ENCODE measurements at places on chromosomes 4 and X.

DNA sequence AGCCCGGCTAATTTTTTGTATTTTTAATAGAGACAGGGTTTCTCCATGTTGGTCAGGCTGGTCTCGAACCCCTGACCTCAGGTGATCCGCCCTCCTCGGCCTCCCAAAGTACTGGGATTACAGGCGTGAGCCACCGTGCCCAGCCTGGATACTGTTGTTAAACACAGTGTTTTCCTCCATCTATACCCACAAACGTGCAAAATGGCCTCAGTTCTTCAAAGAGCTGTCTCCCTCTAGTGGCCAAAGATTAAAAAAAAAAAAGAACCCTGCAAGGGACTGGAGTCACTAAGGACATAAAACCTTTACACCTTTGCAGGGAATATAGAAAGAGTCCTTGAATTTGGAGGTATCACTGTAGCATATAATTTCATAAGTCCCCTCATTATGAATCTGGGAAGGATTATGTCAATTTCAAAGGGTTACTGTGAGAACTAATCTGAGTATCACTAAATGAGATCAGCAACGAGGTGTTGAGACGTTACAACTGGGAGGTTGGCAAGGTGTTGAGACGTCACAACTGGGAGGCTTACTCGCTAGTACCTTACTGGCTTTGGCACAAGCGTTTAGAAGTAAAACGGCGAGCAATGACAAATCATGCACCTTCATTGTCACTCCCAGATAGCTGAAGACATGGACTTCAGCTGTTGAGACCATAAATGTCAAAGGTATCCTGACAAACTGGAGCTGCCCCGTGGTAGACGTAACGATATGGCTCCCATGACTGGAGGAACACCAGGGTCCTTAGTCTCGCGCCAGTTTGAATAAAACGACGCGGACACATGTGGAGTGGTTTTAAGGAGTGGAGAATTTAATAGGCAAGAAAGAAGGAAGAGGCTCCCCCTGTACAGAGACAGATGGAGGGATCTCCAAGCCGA is 33.4 kb upstream of the ENPP6 start:
- peak; percentile 61 for DNase-seq

DNA sequence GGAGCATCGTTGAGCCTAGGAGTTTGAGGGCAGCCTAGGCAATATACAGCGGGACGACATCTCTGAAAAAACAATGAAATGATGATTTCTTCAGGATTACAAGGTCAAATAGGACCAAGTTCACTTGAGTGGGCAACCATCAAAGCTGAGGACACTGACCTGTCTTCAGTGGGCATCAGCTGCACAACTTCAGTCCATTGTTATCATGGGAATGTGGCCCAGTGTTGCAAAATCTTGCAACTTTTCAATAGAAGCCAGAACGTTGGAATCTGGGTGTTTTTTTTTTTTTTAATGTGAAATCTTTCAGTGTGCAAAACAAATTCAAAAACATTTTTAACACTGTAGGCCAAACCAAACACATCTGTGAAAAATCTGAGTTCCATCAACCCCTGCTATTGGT is 155.4 kb upstream of the PLAC1 start:
- no peak for DNase-seq

DNA sequence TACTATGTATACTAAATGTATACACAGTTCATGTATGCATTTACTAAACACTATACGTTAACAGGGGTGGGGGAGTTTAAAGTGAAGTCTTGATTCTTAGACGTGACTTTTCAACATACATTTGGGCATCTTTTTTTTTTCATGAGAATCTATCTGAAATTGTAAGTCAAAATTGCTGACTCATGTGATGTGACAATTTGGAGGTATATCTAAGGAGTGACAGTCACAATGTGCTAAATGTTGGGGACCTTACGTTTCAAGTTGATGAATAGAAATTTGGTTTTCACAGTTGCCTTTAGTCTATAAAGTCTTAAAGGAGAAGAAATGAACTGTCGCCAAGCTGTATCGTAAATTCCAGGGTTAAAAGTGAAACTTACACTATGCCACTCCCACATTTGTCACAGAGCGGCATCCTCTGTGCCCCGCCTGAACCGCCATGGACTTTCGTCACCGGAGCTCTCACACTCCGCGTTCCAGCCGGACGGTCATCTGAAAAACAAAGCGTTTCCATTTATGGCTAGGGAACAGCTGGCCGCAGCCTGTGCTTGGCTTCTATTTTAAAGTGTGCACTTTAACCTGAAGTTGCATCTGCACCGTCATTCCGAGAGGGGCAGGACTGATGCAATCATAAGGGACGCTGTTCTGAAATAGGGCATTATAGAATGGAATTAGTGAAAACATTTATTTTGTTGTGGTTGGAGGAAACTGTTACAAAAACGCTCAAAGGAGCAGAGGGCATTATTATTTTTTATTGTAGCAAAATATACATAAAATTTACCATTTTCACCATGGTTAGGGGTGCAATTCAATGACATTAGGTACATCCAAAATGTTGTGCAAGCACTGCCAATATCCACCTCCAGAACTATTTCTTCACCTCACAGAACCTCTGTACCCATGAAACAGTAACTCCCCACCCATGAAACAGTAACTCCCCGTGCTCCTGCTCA is 30.9 kb downstream of the PDLIM3 start:
- peak; percentile 91 for DNase-seq

DNA sequence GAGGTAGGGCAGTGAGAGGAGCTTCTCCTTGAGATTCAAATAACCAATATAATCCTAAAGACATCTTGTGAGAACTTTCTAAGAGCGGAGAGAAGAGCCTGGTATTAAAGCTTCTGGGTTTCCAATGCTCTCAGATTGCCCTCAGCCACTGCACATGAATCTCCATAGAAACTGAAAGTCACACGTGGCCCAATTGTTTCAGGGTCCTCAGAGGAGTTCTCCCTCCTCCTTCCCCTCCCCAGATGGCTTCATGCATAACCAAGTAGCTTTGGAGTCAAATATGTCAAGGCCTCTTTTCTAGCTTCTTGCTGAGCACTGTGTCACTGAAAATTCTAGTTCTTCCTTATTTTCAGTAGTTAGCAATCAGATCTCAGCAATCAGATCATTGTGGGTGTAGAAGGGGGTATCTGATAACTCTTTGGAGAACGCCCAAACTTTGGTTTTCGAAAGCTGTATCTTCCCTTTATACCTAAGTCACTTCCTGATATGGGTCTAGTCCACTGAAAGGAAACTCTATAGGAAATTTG is 2.2 kb downstream of the BTK start:
- DNase-seq = no peak

- DNase-seq = no peak
Measured at GRCh38 chr4:169094656-169095231, 84.7 kb upstream of the CBR4 start.

DNA sequence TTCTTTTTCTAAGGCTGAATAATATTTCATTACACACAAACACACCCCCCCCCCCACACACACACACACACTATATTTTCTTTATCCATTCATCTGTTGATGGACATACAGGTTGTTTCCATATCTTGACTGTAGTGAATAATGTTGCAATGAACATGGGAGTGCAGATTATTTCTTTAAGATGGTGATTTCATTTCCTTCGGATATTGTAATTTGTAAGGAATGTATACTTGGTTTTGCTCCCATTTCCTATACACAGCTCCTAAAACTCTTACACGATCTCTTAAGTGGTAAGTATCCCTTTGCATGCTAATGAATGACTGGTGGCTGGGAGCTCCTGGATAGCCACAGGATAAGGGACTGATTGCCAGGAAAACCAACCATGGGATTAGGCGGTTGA is 14.7 kb upstream of the RBMXL3 start:
- no peak for DNase-seq

DNA sequence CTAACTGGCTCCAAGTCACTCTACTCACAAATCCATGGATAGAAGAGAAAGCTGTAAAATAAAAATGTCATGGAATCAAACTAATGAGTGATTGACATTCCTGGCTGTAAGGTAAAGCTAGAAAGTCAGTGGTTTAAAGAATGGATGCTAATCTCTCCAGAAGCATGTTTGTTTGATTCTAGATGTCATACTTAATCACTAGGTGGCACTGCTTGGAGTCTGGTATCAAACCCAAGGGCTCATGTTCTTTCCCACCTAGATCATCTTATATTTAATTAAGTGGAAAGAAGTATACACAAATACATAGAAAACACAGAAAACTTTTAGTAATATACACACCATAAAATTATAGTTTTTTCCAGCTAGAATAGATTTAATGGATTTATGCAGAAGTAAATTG is 2666.6 kb downstream of the PCDH7 start:
- DNase-seq = no peak

DNA sequence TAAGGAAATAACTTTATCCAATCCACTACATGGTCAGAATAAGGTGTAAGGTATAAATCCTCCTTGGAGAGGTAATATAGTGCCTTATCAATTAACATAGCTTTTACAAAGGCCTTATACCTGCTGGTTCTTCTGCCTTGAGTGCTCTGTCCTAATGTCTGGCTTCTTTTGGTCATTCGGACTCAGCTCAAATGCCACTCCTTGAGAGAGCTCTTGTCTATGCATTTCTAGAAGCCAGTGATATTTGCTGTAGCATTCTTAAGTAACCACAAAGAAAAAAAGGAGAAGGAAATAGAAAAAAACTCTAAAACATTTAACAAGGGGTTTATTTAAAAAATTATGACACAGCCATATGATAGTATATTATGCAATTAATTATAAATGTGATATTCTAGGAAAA is 444.8 kb upstream of the SLIT2 start:
- peak; percentile 66 for DNase-seq

- DNase-seq = no peak
Measured at GRCh38 chr4:144340931-144341330, 200.4 kb upstream of the GYPA start.

DNA sequence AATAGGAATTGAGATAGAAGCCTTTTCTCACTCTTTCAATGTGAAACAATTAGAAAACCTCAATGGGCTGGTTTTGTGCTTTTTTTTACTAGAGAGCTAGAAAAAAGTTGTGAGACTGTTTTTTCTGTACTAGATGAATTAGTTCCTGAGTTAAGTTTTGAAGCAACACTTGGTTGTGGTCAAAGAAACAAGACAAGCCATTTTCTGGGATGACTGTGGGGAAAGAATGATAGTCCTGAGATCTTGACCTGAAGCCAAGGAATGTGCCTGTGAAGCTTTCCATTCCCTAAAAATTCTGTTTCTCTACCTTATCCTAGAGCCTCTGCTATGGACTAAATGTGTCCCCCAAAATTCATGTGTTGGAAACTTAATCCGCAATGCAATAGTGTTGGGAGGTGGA is 157.8 kb upstream of the TLL1 start:
- DNase-seq = peak; percentile 29

DNA sequence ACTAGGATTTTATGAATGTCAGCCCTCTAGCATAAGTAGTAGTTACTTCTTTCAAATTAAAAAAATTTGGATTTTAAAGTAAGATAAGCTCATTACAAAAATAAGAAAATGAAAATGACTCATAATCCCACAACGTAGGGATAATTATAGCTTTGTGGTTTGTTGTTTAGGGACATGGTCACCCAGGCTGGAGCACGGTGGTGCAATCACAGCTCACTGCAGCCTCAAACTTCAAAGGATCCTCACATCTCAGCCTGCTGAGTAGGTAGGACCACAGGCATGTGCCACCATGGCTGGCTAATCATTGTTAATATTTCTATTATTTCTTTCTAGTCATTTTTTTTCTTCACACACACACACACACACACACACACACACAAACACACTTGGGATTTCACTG is 57.6 kb downstream of the PLAC1 start:
- DNase-seq = peak; percentile 75

- peak; percentile 53 for DNase-seq
Measured at GRCh38 chr4:127586922-127587571, 45.7 kb upstream of the INTU start.

DNA sequence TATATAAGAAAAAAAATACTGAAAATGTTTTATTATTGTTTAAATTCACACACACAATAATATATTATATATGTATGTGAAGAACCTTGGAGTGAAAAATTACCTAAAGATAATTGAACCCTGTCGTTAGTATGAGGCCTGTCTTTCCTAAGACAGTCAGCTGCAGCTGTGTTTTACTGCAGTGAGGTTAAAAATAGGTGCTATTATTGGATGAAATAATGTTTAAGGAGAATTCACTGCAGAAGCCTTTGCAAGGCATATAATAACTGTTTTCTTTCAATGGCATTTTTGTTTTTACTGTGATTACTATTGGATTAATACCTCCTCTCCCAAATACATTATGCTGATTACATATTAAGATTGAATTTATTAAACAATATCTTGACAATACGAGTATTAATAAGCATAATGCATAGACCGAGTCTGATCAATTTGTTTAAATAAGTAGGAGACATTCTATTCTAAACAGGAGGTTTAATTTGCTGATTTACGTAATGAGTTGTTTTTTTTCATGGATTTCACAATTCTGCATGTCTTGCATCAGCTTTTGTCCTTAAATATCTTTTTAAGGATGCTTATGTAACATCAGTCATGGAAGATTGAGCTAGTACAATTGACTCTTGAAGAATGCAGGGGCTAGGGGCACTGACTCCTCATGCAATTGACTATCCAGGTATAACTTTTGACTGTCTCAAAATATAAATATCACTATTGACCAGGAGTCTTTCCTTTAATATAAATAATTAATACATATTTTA is 1181.1 kb upstream of the PCDH7 start:
- peak; percentile 57 for DNase-seq

DNA sequence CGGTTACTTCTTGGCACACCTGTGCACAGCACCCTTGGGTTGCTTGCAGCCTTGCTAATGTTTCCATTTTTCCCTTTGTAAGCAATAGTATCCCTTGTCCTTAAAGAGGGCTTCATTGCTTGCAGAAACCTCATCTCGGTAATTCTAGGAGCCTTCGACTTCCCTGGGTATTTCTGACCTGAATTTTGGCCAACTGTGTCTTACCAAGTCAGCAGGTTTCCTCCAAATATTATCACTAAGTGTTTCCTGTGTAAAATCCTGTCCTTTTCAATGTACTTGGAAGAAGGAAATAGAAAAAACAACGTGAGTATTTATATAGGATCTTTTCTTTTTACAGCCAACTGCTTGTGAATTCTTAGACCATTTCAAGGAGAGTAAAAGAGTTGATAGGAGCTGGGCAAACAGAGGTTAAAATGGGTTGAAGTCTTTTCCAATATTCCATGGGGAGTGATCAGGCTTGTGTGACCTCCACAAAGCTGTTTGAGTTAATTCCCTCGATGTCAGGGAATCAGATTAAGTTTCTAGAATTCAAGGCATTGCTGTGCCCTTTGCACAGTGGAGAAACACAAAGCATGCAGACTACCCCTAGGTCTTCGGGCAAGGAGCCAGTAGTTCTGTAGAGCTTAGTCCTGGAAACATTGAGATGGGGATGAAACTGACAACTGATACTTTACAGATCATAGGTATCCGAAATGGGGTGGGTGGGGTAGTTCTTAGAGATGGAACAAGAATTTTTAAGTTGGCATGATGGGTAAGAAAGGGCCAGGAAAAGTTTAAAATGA is 209.9 kb downstream of the CPE start:
- DNase-seq = no peak

- DNase-seq = no peak
Measured at GRCh38 chrX:71996826-71997225, 86.2 kb downstream of the NHSL2 start.

GRCh38 chrX:123493857-123494256 is 239.0 kb downstream of the THOC2 start:
- no peak for DNase-seq
